Ovary (tissue), 10 donors: ENCODE measurements at places on chromosomes 5 and 9.

DNA sequence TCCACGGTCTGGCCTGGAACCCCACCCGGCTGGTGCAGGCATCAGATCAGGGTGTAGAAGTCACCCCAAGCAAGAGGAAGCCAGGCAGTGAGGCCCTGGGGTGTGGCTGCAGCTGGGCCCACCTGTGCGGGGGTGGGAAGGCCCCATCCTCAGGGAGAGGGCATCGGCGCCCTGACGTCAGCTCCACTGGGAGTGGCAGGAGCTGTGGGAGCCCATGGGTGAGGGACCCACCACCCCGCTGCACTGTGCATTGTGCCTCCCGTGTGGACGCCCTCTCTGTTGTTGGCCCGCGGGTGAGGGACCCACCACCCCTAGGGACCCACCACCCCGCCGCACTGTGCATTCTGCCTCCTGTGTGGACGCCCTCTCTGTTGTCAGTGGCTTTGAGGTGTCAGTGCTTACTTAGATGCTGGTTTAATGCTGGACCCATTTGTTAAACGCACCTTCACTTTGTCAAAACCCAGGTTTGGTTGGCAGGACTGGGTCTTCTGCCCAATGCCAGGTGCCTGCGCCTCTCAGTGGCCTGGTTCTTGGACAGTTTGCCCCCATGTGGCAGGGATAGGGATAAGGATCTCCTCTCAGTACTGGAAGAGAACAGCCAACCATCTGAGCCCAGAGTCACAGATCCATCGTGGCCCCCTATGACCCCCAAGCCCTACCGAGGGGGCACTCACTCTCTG is 6.9 kb upstream of the EXOC3 start:
- H3K27me3 ChIP-seq, result no peaks in the 10 kb centered on the region
- H3K4me3 ChIP-seq, result no peak overlapping the region
- H3K36me3 ChIP-seq, result no peaks in the 10 kb centered on the region
- no peak for DNase-seq
- H3K27ac ChIP-seq, result no peak overlapping the region
- no peaks in the 10 kb centered on the region for H3K4me1 ChIP-seq

- H3K27me3 ChIP-seq, result no peaks in the 10 kb centered on the region
- no peak overlapping the region for H3K4me3 ChIP-seq
- no peak for DNase-seq
- no peak overlapping the region for H3K27ac ChIP-seq
- peaks cover 11% of the 10 kb centered on the region for H3K4me1 ChIP-seq
Observed at GRCh38 chr9:131733541-131734061, 6.3 kb downstream of the RAPGEF1 start.

- no peak overlapping the region for H3K27ac ChIP-seq
- no peak overlapping the region for H3K4me3 ChIP-seq
- H3K27me3 ChIP-seq, result no peaks in the 10 kb centered on the region
- no peak for DNase-seq
- H3K4me1 ChIP-seq, result no peaks in the 10 kb centered on the region
Observed at GRCh38 chr5:74608736-74609601, 31.6 kb downstream of the ENC1 start.

- no peak overlapping the region for H3K27ac ChIP-seq
- no peaks in the 10 kb centered on the region for H3K36me3 ChIP-seq
- DNase-seq, result no peak
- H3K4me1 ChIP-seq, result peaks cover 2% of the 10 kb centered on the region
- H3K27me3 ChIP-seq, result no peaks in the 10 kb centered on the region
Observed at GRCh38 chr5:170628028-170628427, 124.2 kb downstream of the KCNIP1 start.

DNA sequence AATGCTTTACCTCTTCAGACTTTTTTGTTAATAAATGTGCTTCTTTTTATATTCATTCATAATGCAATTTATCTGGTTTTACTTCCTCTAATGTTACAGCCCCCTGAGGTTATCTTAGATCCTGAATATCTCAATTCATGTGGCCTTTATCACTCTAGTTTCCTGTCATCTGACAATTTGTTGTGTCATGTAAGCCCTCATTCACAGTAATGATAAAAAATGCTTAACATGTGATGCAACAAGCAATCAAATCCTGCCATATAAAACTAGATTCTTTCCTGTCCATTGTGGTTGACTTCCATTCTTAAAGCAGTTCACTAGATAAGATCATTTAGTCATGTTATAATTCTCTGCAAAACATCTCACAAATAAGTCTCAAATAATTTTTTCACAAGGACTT is 991.2 kb upstream of the ACO1 start:
- H3K27ac ChIP-seq, result no peak overlapping the region
- no peaks in the 10 kb centered on the region for H3K27me3 ChIP-seq
- no peaks in the 10 kb centered on the region for H3K36me3 ChIP-seq
- H3K4me3 ChIP-seq, result no peak overlapping the region

GRCh38 chr9:71820403-71820921 is 52.1 kb upstream of the CEMIP2 start:
- no peaks in the 10 kb centered on the region for H3K36me3 ChIP-seq
- DNase-seq, result no peak
- no peaks in the 10 kb centered on the region for H3K27me3 ChIP-seq
- no peak overlapping the region for H3K4me3 ChIP-seq
- H3K4me1 ChIP-seq, result peaks cover 9% of the 10 kb centered on the region
- H3K27ac ChIP-seq, result no peak overlapping the region

DNA sequence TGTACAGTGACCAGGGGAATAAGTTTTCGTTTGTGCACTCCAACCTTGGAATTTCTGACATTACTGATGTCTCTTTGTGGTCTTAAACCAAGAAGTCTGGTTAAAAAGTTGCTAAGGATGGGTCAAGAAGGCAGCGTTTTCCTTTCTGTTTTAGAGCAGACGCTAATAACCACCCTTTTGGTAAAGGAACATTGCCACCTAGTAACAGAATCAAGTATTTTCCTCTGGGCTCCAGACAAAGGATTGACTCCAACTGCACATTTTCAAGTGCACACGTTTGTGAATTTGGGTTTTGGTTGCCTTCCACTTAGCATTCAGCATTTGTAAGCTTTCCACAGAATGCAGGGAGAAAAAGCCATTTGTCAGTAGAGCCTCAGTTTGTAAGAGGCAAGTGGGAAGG is 22.2 kb upstream of the CEP78 start:
- no peaks in the 10 kb centered on the region for H3K36me3 ChIP-seq
- DNase-seq, result no peak
- no peak overlapping the region for H3K27ac ChIP-seq
- H3K4me1 ChIP-seq, result no peaks in the 10 kb centered on the region

DNA sequence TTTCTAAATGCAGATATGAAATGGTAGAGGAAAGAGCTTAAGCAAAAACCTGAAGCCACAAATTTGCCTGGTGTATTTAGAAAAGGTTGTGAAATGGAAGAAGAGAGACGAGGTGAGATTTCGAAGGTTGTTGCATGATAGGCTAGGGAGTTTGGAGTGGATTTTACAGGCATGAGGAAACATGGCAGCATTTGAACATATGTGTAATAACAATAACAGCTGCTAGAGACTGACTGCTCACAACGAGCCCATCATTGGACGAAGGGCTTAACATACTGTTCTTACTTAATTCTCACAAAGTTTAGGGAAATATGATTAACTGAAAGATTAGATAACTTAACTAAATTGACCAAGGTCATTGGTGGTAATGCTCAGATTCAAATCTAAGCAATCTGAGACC is 108.1 kb downstream of the JAKMIP2 start:
- DNase-seq, result no peak
- no peaks in the 10 kb centered on the region for H3K27me3 ChIP-seq
- H3K4me3 ChIP-seq, result no peak overlapping the region

DNA sequence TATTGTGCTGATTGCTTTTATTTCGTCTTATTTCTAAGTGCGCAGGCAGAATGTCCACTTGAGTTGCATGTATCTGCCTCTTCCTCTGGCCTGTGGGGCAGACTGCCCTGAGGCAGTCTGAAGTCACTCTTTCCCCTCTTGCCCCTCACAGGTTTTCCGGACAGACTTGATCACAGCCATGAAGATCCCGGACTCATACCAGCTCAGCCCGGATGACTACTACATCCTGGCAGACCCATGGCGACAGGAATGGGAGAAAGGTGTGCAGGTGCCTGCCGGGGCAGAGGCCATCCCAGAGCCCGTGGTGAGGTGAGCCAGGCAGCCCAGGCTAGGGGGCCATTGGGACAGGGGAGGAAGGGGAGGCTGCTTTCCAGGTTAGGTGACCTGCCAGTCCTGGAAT is 26.4 kb downstream of the JADE2 start:
- H3K4me3 ChIP-seq, result no peak overlapping the region
- no peaks in the 10 kb centered on the region for H3K36me3 ChIP-seq
- H3K4me1 ChIP-seq, result peaks cover 44% of the 10 kb centered on the region
- no peaks in the 10 kb centered on the region for H3K27me3 ChIP-seq

GRCh38 chr5:95779611-95780010 is 42.9 kb downstream of the GLRX start:
- no peak for DNase-seq
- no peaks in the 10 kb centered on the region for H3K36me3 ChIP-seq
- H3K4me3 ChIP-seq, result no peak overlapping the region
- peak overlapping the region; percentile 23 for H3K27ac ChIP-seq

DNA sequence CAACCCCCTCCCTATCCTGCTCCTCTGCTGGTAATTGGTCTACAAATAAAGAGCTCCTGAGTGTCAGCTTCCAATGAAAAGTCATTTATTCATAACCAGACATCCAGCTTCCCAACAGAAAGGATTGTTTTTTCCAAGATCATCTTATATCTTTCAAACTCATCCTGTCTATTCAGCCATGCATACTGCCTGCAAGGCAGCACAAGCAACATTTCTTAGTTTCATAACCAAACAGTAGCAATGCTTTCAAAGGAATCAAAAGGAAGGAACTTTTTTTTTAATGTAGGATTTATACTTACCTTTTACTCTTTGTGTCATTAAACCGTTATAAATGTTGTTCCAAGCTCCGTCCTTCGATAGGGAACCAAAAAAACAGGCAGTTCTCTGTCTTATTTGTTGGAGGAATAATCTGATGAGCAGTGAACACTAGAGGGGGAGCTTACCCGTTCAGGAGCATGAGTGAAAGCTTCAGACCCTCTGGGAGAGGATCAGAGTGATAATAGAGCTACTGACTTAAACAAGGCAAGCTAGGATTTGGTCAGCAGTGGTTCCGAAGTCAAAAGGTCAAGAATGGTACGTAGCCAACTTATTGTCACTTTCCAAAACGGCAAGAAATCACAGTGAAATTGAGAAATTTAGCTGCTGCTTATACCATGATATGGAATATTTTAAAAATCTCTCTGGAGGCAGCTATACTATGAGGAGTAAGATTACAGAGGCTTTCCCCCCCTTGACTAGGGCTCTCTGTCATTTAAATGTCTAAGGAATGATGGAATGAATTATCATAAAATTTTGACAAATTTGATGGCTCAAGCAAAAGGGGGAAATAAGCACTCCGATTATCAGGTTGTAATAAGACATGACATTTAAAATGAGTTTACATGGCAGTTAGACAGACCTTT is 892.9 kb downstream of the NR2F1-AS1 start:
- H3K4me3 ChIP-seq, result peak overlapping the region; percentile 3
- DNase-seq, result no peak
- H3K27me3 ChIP-seq, result no peaks in the 10 kb centered on the region
- no peaks in the 10 kb centered on the region for H3K4me1 ChIP-seq
- H3K36me3 ChIP-seq, result no peaks in the 10 kb centered on the region
- no peak overlapping the region for H3K27ac ChIP-seq

- no peaks in the 10 kb centered on the region for H3K27me3 ChIP-seq
- DNase-seq, result no peak
- no peaks in the 10 kb centered on the region for H3K36me3 ChIP-seq
- no peak overlapping the region for H3K4me3 ChIP-seq
- H3K4me1 ChIP-seq, result no peaks in the 10 kb centered on the region
Observed at GRCh38 chr5:101370181-101370580, 467.1 kb upstream of the ST8SIA4 start.

DNA sequence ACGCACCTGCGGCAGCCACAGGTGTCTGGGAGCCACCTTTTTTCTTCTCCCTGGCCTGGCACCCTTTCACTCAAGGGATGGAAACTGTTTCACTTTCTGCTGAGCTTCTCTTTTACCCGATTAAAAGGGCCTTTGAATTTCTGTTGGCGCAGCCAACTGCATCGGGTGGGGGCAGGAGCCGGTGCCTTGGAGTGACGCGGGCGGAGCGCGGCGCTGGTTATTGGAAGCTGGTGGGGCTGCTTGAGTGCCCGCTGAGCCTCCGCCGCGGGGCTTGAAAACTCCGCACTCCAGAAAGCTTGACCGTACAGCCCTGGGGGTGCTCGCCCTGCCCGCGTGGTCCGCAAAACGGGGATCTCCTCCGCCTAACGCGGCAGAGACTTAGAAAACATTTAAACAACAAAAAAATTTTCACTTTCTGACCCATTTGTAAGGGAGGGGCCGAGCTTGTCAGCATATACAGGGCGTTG is 52.0 kb upstream of the TJP2 start:
- peak; percentile 72 for DNase-seq
- no peaks in the 10 kb centered on the region for H3K27me3 ChIP-seq
- peak overlapping the region; percentile 71 for H3K27ac ChIP-seq
- H3K36me3 ChIP-seq, result no peaks in the 10 kb centered on the region
- H3K4me3 ChIP-seq, result peak overlapping the region; percentile 70

GRCh38 chr5:134084022-134084565 is 30.4 kb upstream of the TCF7 start:
- H3K27ac ChIP-seq, result no peak overlapping the region
- H3K4me3 ChIP-seq, result no peak overlapping the region
- H3K4me1 ChIP-seq, result no peaks in the 10 kb centered on the region
- no peak for DNase-seq
- H3K27me3 ChIP-seq, result no peaks in the 10 kb centered on the region
- H3K36me3 ChIP-seq, result no peaks in the 10 kb centered on the region

GRCh38 chr5:65862384-65862783 is 64.0 kb upstream of the ERBIN start:
- H3K27ac ChIP-seq, result no peak overlapping the region
- no peaks in the 10 kb centered on the region for H3K27me3 ChIP-seq
- H3K4me1 ChIP-seq, result no peaks in the 10 kb centered on the region
- no peaks in the 10 kb centered on the region for H3K36me3 ChIP-seq

- no peak overlapping the region for H3K27ac ChIP-seq
- H3K4me1 ChIP-seq, result no peaks in the 10 kb centered on the region
Observed at GRCh38 chr9:121452085-121452484, 47.6 kb downstream of the GGTA1 start.
